ENCODE measurements at places on chromosomes 13 and 19.

GRCh38 chr19:23415561-23416191 lies 20.4 kb upstream of the ZNF91 start:
- no peak for DNase-seq

DNA sequence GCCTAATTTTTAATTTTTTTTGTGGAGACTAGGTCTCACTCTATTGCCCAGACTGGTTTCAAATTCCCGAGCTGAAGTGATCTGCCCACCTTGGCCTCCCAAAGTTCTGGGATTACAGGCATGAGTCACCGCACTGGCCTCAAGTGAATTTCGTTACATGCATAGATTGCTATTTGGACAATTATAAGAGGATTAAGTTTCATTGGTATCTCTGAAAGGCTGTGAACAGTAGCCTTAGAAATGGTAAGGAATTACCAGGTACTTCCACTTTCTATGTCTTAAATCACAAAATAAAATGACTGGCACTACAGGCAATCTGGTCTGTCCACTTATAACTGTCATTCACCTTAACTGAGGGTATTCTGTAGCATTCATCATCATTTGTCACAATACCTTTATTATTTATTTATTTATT lies 2.9 kb upstream of the CCDC9 start:
- DNase-seq, result peak; percentile 79

- no peak for DNase-seq
These were observed 24.5 kb upstream of the TFDP1 start for GRCh38 chr13:113559901-113560644.

DNA sequence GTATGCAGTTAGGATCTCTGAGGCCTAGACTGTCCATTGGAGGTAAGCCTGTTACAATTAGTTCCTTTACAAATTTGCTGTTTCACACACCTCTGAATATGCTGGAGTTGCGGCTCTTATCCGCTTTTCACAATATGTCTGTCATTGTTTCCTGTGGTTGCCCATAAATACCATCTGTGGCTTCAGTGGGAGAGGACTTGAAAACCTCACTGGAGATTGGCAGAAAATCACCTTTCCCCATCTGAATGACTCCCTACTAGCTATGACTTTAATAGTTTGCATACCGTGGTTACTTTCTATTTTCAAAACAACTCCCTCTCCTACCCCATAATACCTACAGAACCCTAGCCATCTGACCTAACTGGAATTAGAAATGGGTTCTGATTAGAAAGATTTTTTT lies 454.3 kb downstream of the PCDH17 start:
- DNase-seq, result no peak

DNA sequence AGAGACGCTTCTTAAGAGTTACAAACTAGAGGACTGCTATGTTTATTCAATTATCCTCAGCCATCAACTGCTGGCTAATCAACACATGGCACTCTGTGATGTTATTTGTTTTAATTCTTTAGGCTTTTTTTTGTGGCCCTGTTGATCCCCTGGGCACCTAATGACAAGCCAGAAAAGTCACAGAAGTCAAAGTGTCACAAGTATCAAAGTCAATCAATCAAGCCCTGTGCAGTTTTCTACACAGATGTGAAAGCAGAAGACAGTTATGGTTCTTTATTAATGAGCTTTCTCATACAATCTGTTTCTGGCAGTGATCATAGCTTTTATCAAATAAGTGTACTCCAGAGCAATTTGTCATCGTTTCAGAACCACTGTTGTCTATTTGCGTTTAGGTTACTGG lies 34.3 kb downstream of the MYO16 start:
- DNase-seq, result no peak

- no peak for DNase-seq
These were observed at the start of gene MATK for GRCh38 chr19:3785938-3786824. TSS of gene MATK (minus strand) at chr19:3786381. CDS start at chr19:3785135, 1,246 bp downstream.

DNA sequence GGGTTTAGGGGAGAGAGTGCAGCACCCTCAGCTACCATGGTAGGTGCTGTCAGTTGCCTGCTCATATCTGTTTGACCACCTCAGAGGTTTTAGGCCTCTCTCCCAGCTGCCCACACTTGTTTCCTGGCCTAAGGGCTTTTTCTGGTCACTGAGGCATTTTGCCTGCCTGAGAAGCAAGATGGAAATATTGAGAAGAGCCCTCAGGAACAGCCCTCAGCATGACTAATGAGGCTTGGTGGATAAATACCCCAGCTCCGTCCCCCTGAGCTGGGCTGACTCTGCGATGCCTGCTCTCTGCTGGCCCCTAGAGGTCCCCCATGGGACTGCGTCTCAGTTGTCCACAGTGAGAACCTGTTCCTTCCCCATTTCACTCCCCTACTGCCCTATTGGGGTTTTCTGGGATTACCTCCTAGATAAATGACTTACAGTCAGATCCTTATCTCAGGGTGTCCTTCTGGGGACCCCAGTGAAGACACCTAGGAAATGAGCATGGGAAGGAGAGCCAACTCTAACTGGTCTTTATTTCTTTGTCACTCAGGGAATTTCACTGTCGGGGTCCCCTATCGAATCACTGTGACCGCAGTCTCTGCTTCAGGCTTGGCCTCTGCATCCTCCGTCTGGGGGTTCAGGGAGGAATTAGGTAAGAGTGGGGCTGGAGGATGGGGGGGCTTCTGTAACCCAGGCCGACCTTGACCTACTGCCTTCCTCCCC lies 13.3 kb downstream of the PALM3 start:
- no peak for DNase-seq

DNA sequence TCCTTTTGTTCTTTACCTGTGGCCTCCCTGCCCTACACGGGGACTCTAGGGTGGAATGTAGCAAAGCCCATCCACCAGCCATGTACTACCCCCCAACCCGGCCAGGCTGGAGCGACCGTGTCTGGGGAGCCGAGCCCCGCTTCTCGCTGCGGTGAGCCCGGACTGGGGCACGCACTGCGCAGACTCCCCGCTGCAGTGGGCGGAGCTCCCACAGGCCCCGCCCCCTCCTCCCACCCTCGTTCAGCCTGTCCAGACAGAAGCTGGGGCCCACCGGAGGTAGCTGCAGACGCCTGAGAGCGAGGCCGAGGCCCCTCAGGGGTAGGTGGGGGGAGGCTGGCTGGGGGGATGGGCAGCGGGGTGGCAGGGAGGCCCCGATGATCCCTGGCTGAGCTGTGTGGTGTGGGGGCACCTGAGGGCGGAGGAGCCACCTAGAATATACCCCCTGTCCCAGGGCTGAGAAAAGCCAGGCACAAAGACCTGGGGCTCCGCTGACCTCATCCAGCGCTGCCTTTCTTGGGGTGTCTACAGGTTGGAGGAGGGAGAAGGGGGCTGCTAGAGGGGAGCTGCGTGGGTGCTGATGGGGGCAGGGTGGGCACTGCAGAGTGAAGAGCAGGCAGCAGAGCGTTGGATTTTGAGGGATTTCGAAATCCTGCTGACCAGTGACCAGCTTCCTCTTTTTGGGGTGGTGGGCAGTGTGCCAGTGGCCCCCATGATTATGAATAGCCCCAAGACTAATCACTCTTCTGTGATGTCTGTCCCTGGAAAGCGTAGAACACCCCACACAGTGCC lies 17.3 kb downstream of the PLD3 start:
- DNase-seq, result peak; percentile 43

DNA sequence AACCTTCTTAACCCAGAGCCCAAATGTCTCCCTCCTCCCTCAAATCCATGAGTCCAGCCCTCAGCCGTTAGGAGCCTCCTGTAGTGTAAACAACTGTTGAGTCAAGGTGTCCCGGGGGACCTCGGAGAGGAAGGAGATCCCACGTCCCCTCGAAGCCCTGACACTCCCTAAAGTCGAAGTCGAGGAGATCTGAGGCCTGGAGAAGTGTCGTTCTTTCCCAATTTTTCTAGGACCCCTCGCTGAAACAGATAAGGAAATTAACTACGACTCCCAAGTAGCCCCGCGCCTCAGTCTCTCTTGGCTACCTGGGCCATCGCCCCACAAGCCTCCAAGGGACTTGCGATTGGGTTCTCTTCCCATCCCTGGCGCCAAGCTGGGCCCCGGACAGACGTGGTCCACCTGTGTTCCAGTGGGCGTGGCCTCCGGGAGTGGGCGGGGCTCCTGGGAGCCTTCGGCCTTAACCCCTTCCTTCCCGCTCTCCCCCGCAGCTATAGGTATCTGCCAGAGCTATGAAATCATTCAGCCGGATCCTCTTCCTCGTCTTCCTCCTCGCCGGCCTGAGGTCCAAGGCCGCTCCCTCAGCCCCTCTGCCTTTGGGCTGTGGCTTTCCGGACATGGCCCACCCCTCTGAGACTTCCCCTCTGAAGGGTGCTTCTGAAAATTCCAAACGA lies 869 bp downstream of the GFY start:
- no peak for DNase-seq

DNA sequence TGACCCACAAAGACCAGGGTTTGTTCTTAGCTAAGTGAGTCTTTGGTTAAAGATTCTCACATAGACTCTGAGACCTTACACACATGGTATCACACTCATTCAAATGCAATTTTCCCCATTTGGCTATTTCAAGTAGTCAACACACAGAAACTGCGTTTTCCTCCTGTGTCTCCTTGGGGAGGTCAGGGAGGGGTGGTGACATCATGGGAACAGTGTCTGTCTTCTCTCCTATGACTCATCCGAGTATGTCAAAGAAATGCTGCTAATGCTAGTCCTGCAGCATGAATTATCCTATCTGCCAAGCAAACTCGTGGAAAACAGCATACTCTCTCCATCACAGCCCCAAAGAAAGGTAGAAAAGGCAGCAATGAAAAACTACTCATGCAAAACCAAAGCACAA lies 100.2 kb downstream of the ENOX1 start:
- peak; percentile 68 for DNase-seq

DNA sequence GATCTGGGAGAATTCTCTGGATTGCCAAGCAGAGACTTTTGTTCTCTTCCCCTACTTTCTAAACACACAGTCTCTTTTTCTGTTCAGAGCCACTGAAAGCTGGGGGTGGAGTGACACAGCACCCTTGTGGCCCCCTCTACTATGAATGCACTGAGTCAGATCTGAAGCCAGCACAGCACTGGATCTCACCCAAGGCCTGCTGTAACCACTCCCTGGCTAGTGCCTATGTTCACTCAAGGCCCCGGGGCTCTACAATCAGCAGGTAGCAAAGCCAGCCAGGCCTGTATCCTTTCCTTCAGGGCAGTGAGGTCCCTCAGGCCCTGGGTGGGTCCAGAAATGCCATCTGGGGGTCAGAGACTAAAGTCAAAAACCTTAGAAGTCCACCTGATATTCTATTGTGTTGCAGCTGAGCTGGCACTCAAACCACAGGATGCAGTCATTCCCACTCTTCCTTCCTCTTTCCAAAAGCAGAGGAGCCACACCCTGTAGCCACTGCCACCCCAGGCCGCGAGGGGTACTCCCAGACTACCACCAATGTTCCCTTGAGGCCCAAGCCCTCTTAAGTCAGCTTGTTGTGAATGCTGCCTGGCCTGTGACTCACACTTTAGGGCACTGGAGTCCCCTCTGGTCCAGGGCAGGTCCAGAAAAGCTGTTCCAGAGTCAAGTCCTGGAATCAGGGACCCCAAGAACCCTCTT lies 110.1 kb upstream of the RXFP2 start:
- DNase-seq, result peak; percentile 71

GRCh38 chr19:34317311-34317927 lies 47.6 kb upstream of the GPI start:
- DNase-seq, result no peak

DNA sequence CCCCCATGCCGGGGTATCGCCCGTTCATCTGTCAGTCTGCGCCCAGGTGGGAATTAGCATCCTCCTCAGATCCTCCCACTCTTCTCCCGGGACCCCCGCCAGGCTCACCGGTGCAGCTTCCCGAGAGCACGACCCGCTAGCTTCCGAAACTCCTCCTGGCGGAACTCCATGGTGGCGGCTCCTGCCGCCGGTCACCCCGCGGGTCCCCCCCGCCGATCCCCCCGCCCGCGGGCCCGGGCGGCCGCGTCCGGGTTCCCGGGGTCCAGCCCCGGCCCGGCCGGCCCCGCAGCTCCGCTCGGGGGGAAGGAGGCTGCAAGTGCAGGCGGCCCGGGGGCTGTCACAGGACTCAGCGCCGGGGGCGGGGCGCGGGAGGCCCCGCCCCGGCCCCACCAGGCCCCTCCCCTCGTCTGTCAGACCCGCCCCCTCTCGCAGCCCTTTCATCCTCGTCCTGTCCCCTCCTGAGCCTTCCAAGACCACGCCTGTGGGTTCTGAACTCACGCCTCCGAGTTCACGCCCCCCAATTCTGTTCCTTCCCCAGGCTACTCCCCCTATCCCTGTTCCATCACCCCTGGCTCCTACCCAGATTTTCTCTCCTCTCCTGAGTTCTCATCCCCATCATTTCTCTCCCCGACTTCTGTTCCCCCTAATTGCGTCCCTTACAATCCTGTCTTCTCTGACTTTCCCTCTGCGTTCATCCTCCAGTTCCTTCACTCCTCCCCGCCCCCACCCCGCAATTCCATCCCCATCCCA lies at the start of gene SLC17A7:
Gene SLC17A7 (minus strand): TSS at position 318 of the 750 bp plus-strand sequence. CDS start 148 bp downstream, at position 170.
- no peak for DNase-seq

- no peak for DNase-seq
These were observed 40.7 kb downstream of the PCCA start for GRCh38 chr13:100129605-100130004.

- peak; percentile 76 for DNase-seq
These were observed 1.6 kb upstream of the BBC3 start for GRCh38 chr19:47232422-47233211.

- peak; percentile 44 for DNase-seq
These were observed 9.8 kb upstream of the ARRDC2 start for GRCh38 chr19:17997969-17998826.

- no peak for DNase-seq
These were observed 21.7 kb downstream of the LILRB4 start for GRCh38 chr19:54684527-54684926.

- DNase-seq, result peak; percentile 96
These were observed 2.4 kb downstream of the MEDAG start for GRCh38 chr13:30908416-30908980.

DNA sequence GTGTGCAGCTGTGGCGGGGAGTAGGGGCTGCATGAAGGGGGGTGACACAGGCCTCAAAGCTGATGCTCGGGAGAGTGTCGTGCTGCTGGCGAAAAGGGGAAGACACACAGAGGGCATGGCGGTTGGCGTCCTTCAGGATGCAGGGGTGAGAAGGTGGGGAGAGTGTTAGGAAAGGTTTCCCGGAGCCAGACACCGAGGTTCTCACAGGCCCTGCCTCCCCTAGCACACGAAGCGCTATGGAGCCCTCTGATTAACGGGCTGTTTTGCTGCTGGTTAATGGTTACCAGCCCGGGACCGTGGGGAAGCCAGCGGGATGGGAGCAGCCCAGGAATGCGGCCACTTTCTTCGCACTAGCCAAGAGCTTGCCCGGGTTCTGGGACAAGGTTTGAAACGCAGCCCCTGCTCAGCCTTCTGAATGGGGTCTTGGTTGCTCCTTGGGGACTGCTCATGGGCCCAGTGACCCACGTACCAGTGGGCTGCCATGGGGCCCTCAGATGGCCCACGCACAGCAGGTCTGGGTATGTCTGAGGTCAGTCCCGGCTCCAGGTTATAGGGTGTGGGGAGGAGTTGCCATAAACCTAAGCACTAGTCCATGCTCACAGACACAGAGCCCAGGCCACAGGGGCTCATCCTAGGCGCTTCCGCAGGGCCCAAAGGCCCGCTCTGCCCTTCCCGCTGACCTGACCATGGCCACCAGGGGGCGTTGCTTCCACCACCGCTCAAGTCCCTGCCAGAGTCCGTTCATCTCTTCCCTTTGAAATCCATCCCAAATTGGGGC lies 31.3 kb upstream of the ISYNA1 start:
- DNase-seq, result peak; percentile 77

- DNase-seq, result peak; percentile 72
These were observed 2.7 kb upstream of the CAPNS1 start for GRCh38 chr19:36136964-36137686.

- DNase-seq, result no peak
These were observed 2.9 kb downstream of the NOTCH3 start for GRCh38 chr19:15197942-15198341.

Data from fibroblast of the aortic adventitia (primary cell).